ENCODE measurements at places on chromosomes 13 and 19.
A peak's percentile ranks its signal among the peaks of the same experiment; 100 is the strongest.

DNA sequence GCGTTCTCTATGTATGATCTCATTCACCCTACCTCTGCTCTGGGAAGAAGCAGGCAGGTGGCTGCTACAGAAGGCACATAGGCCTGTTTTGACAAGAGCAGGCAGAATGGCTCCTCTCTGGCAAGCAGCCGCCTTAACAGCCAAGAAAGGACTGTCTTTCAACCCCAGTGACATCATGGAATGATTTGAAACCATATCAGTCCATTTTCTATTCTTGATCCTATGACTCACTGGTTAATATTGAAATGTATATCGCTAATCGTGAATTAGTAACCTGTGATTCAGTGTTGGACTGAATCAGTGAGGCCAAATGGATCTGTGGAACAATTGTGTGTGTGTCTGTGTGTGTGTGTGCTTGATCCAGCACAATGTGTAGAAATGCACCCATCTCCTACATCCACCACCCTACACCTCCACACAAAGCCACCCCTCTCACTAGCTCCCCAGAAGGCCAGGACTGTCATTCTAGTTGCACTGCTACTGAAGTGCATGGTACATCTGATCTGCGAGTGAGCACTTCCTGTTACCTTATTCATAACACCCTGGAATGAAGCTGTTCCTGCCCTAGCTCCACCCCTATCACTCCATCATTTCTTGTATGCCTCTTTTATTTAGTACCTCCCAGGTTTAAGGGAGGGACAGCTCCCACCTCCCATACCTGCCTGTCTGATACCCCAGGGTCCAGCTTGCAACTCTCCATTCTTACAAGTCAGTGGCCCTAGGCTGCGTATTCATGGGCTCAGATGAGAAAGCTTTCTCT lies 460.0 kb downstream of the FOXO1 start:
- peak; percentile 68 for DNase-seq

- no peak for DNase-seq
These were observed 7.3 kb upstream of the MAB21L1 start for GRCh38 chr13:35483761-35484160.

DNA sequence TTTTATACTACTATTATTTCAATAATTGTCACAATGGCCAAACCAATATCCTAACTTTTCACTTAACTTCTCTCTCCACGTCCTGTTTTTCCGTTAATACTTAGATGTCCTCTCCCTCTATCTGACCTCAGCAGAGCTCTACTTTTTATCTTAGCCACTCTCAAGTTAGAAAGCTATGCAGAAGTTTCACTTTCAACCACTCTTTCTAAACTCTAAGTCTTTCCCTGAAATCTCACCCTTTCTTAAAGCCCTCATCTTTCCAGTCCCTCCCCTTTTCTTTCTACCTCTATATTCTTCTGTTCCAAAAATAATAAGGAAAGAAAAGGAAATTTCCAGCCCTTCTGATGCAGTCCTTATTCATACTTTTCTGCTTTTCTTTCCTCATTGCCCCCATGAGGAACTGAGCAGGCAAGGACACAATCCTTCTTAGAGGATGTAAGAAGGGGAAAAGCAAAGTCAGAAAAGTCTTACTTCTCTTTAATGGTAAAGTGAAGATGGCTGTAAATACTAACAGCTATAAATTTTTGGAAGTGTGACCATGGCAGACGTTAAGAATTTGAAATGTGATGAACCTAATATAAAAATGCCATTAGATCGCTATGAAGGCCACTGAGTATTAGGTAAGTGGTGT lies 23.0 kb downstream of the FAM216B start:
- no peak for DNase-seq

- DNase-seq, result no peak
These were observed 19.7 kb downstream of the CEACAM16 start for GRCh38 chr19:44718441-44719261.

DNA sequence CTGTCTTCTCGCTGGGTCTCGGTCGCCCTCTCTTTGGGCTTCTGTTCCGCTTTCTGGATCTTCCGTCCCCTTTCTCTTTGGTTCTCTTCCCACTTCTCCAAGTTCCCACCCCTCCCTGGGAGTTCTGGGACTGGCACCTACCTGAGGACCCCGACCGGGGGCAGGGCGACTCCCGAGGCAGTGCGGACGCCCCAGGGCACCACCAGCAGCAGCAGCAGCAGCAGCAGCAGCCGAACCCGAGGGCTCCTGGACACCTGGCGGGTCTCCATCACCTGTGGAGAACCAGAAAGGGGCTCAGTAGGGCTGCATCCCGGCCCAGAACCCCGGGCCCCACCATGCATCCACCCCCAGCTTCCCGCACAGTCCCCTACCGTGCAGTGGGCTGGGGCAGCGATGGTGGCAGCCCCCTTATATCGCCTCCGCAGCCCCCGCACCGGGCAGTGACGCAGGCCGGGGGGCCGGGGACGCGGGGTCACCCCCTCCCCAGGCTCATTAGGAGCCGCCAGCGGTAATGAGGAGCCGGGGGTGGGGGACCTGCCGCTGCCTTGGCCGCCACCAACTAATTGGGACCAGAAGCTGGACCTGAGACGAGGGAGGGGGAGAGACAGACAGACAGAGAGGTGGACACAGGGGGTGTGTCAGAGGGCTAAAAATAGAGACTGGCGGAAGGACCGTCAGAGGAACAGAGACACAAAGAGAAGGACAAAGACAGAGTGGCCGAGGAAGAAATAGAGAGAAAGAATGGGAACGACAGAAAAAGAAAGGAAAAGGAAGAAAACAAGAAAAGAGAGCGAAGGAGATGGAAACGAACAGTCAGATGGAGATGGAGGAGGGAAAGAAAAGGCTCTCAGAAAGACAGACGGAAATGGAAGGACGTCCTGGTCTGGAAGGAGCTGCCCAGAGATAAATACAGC lies at the start of gene PTH2:
PTH2 (minus strand) TSS at position 371 of the 914 bp plus-strand sequence; CDS start at position 269, 102 bp downstream.
- DNase-seq, result no peak

DNA sequence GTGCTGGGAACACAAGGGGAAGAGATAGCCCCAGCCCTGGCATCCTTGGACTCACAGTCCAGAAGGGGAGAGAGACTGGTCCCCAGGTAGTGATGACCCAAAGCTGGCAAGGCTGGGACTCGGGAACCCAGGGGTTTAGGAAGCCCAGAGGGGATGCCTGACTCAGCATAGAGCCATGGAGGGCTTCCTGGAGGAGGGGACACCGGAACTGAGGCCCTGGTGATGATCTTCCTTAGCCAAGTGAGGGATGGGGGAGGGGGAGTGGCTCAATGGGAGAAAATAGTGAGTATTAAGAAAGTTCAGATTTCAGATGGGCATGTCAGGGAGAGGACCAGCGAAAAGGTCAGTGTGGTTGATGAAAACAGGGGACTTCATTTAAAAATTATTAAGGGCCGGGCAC lies 26.8 kb downstream of the EXOC3L2 start:
- DNase-seq, result no peak

DNA sequence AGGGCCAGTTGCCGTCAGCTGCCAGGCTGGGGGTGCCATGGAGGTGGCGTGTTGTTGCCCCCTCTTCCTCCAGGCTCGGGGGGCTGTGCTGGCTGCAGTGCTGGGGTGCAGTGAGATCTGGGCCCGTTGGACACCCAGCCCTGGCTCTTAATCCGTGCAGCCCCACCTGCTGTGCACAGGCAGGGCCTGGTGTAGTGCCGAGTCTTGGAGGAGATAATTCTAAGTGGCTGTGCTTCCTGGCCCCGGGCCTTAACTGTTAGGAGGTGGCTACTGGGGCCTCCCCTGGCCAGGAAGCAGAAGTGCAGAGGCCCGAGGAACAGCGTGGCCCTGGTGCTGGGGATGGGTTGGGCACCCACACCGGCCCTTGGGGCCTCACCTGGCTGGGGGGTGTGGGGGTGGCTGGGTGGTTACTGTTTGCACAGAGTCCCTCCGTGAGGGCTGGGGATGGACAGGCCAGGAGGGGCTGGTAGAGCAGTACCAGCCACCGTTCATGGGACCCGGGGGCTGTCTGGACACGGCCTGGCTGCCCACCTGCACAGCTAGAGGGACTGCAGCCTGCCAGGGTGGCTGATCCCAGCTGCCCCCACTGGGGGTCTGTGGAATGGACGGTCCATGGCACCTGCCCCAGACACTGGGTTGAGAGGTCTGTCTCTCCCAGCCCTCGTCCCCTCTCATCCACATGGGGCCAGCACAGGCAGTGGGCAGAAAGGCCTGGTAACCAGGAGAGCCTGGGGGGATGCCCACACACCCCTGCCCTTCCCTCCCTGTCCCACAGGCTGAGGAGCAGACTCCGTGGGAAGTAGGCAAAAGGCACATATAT lies 3.3 kb downstream of the GPX4 start:
- no peak for DNase-seq

DNA sequence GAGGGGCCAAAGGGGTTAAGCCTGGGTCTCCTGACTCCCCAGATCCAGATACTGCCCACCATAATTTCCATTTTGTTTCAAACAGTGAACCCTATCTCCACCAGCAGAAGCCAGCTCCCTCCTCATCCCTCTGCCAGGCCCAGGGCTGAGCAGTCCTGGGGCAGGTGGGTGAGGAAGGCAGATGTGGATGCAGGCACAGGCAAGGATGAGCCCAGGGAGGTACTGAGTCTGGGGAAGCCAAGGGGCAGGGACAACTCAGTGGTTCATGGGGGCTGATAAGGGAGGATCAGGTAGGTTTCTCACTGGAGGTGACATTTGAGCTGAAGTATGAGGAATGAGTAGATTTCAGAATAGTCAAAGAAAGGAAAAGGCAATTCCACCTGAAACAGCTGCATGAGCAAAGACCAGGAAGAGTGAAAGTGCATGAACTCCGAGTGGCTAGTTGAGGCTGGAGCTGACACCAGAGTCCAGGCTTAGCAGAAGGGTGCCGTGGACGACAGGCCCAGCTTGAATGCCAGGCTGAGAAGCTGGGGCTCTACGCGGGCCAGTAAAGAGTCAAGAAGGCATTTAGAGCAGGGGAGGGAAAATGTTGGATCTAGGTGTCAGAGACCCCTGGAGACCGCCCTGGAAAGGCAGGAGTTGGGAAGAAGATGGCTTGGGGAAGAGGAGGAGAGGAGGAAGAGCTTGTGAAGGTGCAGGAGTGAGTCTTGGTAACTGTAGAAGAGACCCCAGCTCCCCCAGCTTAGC lies 10.3 kb downstream of the CIC start:
- no peak for DNase-seq

- DNase-seq, result no peak
These were observed 5.3 kb downstream of the ZNF557 start for GRCh38 chr19:7074705-7075282.

DNA sequence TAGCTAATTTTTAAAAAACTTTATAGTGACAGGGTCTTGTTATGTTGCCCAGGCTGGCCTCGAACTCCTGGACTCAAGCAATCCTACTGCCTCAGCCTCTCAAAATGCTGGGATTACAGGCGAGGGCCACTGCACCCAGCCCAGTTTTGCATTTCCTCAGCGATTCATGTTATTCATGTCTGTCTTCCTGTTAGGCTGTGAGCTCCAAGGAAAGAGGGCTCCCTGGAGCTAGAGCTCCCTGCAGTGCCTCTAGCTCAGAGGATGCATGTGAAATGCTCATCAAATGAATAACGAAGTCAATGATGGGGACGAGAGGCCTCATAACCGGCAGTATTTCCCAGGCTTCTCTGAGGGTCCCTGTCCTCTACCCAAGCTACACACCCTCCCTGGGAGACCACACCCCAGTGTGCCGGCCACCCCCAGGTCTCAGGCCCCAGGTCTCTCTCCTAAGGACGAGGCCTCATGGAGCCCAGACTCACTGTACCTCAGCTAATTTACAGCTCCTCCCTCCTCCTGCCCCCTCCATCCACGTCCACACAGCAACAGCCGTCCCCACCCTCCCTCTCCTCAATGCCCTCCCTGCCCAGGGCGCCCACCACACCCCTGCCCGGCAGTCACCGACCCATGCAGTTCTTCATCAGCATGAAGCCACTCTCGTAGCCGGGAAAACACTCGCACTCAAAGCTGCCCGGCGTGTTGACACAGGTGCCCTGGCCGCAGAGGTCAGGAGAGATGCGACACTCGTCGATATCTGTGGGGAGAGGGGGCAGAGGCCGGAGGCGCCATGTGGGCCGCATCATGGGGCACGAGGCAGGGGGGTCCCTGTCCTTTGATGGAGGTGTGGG lies 28.5 kb downstream of the FBN3 start:
- no peak for DNase-seq

DNA sequence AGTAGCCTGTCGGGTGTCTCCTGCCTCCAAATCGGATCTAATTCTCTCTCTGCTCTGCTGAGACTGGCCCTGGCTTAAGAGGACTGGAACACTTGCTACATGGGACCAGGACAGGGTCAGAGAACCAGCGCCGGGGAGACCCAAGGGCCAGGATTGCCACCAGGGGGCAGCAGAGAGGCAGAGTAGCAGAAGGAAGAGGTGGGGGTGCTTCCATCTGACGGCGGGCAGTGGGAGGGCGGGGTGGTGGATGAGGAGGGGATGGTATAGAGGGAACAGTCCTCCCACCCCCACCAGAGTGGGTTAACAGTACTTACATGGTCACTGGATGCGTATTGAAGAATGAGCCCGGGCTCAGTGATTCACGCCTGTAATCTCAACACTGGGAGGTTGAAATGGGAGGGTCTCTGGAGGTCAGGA lies 11.9 kb downstream of the SELENOW start:
- peak; percentile 85 for DNase-seq

DNA sequence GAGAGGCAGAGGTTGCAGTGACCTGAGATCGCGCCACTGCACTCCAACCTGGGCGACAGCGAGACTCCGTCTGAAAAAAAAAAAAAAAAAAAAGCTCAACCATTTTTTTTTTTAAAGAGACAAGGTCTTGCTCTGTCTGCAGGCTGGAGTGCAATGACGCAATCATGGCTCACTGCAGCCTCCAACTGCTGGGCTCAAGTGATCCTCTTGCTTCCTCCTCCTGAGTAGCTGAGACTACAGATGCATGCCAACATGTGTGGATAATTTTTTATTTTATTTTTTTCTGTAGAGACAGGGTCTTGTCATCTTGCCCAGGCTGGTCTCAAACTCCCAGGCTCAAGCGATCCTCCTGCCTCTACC lies 10.3 kb downstream of the EHD2 start:
- peak; percentile 63 for DNase-seq

DNA sequence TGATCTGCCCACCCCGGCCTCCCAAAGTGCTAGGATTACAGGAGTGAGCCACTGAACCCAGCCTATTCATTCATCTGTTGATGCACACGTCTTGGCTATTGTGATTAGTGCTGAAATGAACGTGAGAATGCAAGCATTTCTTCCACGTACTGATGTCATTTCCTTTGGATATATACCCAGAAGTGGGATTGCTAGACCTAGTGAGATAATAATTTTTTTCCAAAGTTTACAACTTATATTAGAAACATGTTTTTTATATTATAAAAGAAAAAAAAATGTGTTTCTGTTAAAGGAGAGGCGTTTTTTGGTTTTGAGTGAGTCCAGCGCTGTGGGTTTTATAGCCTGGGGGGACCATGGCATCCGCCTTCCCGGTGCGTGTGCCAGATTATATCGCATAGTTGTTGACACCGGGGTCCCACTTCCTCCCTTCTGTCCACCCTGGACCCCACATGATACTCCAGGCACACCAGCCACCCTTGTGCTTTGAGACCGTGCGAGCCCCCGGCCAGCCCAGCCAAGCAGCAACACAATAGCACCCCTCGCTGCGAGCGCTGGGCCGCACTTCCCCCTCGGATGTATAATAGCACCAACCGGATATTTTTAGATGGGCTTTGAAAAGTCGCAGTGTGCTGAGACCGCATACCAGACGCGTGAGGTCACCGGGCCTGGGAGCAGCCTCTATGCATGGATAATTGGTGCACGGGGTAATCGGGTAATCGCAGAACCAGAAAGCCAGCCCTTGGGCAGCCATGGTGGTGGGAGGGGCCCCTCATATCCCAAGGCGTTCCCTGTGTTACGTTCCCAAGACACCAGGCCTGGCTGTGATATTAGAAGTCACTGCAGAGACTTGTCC lies 59.6 kb downstream of the MYO9B start:
- peak; percentile 11 for DNase-seq

All from stimulated activated CD4-positive, alpha-beta T cell treated with anti-CD3 and anti-CD28 coated beads, Interleukin-1b, Interleukin-23, amount 100 ng/mL, for 48 hours (primary cell).